ELF-1 (cell line): ENCODE measurements at places on chromosomes 1 and 21.

GRCh38 chr1:26607186-26607585 is 77.6 kb downstream of the RPS6KA1 start:
- DNase-seq: no peak

DNA sequence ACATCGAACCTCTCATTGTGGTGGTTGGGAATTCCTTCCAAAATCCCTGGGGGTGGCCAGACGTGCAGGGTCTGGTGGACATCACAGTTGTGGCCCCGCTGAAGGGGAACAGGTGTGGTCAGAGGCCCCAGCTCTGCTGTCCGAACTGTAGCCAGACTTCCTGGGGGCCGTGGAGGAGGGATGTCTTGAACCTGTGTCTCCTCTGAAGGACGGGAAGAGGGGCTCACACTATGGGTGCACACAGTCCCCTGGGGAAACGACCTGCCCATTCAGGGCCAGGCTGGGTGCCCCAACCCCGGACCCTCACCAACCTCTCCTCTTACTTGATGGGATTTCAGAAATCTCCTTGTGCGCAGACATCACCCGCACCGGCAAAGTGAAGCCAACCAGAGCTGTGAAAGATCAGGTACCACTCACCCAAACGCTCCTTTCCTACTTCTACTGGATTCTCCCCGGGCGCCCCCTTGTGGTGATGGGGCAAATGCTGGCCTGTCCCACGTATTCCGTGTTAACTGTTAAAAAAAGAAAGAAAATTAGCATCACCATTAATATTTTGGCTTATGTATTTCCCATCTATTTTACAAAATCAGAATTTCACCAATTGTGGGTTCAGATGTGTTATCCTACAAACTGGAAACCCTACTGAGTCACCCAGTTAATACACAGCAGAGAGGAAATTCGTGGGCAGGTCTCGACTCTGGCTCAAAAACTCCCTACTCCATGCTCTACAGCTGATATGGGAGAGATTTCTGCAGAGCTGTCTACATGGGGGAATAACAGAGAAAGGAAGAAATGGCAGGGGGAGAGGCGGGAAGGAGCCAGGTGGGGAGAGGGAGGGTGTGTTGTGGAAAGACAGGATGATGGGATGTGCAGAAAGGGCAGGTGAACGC is 28.1 kb downstream of the PADI4 start:
- DNase-seq: peak; percentile 66

DNA sequence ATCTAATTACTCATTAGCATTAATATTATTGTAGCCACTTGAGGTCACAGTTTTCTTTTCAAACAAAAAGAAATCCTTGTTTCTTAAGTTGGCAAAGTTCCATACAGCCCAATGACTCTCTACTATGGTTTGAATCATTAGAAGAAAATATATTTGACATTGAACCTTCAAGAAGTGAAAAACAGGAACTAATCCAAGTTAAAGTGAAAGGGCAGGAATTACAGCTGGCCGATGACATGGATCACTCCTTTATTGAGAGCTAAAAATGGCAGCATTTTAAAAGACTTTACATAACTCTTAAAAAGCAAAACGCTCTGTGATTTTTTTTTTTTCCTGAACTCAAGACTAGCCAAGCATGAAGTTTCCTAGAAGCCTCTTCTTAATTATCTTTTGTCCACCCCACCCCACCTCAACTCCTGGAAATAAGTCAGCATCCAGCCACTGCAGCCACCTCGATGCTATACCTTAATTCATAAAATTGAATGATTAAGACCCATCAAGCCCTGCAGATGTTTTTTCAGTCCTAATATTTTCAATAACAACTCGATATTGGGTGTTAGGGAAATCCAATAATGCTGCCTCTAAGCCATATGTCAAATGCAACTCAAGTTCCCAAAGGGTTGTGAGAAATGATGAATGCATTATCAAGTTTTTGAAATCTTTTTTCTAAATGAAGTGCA is 323.1 kb downstream of the HHIPL2 start:
- DNase-seq: no peak

DNA sequence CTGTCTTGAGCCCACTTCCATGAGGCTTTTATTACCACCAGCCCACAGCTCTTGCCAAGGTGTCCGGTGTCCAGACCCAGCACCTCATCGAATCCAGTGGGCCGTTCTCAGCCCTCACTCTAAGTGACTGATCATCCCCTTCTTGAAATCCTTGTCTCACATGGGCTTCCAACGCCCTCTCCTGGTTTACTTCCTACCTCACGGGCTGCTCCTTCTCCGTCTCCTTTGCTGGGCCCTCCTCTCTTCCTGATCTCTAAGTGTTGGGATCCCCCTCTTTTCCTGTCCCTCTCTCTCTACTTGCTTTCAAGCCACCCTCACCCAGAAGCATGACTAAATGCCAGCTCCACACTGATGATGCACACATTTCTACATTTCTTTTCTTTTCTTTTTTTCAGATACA is 9.0 kb upstream of the RHBG start:
- DNase-seq: peak; percentile 66

DNA sequence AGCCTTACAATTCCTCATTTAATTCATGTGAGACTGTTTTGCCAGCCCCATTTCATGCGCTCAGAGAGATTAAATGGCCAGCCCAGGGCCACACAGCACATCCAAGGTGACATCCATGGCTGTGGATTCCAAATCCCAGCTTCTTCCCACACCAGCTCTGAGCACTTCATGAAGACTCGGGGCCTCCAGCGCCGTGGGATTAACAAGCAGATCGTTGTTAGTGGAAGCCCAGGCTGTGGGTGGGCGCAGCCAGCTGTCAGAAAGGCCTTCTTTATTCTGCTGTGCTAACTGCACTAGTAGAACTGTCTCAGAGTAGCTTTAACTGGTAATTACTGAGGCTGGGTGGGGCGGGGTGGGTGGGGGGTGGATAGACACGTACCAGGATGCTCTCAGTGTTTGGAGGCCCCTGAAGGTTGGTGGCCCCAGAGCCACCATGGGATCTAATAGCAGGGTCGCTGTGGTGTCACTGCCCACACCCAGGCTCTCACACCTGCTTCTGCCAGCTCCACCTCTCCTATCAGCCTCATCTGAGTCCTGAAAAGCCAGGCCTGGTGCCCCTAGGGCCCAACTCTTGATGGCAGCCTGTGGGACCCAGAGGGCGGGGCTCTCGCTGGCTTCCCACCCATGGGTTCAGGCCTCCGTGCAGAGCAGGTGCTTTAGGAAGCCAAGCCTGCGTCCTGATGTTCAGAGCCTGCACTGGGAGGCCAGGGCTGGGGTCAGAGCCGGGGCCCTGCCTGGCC is 3.4 kb downstream of the BMP8A start:
- DNase-seq: no peak

DNA sequence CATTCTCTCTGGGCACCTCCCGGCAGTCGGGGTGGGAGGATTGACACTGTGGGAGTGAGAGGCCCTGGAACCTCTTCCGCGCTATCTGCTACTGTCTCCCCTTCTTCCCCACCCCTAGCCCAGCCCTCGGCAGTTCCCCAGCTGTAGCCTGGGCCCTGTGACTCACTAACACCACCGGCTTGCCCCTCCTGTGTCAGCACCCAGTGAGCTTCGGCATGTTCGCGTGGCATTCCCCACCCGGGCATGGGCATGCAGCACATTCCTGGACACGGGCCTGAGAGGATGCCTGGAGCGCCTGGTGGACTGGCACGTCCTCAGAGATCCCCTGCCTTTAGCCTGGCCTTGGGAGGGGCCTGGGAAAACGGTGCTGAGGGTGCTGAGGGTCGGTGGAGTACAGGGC is 1.3 kb downstream of the CDK18 start:
- no peak for DNase-seq

DNA sequence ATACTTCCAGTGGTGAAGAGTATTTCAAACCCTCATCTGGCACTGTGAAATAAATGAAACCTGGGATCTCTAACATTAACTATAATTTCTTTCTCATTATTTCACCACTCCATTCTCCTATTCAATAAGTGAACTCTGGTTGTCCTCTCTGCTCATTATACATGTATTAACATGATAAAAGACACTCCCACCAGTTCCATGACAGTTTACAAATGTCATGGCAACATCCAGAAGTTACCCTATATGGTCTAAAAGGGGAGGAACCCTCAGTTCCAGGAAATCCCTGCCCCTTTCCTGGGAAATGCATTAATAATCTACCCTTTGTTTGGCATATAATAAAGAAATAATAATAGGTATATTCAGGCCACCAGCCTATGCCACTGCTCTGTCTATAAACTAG is 62.7 kb upstream of the BRINP3 start:
- DNase-seq: no peak

- DNase-seq: no peak
Observed at GRCh38 chr21:39502631-39503030, 50.9 kb downstream of the SH3BGR start.

DNA sequence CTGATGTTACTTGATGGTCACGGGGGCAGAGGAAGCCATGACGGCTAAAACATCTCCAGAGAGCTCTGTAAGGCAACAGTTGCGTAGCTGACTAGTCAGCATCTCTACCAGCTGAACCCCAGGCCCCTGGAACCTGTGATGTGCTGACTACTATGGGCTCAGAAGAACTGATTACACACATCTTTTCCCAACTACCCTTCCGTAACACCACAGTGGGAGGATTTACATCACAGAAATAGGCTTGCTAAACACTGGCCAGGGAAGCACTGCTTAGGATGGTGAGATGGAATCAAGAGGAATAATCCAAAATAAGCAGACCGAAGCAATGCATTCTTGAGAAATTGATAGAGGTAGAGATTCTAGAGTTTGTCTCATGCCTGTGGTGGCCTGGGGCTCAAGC is 122.5 kb downstream of the SMYD2 start:
- DNase-seq: no peak

- DNase-seq: no peak
Observed at GRCh38 chr21:34615487-34615814, 538 bp upstream of the RCAN1 start.

GRCh38 chr1:66253330-66253921 is 280.5 kb upstream of the SGIP1 start:
- no peak for DNase-seq

GRCh38 chr21:41675574-41675973 is 91.3 kb downstream of the RIPK4 start:
- no peak for DNase-seq

DNA sequence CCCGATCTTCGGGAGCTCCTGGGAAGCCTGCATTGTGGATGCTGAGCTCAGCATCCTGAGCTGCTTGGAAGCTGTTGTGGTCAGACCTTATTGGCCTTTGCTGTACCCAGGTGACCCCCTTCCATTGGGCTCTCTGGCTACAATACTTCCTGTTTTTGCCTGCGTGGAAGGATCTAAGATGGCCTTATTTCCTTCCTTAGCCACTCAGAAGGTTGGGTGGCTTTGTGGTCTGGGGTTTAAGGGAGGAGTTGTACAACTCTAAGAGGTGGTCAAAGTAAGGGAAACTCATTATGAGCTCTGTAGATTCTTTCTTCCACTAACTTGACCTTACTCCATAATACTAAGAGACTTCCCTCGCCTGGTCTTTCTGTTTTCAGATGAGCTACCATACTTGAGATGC is 17.7 kb downstream of the PFKFB2 start:
- no peak for DNase-seq

- no peak for DNase-seq
Observed at GRCh38 chr21:20306836-20307235, 691.4 kb upstream of the NCAM2 start.

GRCh38 chr1:25640646-25641328 is 24.2 kb downstream of the MAN1C1 start:
- peak; percentile 74 for DNase-seq

DNA sequence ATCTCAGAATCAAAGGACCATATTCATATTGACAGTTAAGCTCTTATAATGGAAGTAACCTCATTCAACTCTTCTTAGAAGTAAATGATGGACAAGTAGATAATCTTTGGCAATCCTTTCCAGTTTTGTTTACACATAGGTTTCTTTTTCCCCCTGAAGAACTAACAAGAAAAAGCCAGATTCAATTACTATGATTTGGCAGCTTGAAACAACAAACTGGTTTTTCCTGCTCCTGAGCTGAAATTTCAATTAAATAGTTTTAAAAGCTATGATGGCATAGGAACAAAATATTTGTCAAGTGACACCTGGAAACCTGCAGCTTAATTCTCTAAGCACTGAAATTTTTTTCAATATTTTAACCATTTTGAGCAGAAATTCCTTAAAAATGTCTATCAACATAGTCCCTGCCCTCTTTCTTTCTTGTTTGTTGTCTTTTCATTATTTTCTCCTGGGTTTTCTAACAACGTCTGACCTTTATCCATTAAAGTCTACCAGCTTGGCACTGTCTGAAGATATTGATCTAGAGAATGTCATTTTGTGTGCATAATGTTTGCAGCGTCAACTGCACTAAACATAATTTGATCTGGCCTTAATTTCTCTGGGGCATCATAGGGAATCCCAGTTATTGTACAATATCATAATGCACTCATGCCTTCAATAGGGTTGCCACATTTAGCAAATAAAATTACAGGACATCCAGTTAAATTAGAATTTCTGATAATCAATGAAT is 4.0 kb upstream of the SLC35A3 start:
- no peak for DNase-seq

- DNase-seq: no peak
Observed at GRCh38 chr1:78009276-78009675, 4.5 kb downstream of the DNAJB4 start.

DNA sequence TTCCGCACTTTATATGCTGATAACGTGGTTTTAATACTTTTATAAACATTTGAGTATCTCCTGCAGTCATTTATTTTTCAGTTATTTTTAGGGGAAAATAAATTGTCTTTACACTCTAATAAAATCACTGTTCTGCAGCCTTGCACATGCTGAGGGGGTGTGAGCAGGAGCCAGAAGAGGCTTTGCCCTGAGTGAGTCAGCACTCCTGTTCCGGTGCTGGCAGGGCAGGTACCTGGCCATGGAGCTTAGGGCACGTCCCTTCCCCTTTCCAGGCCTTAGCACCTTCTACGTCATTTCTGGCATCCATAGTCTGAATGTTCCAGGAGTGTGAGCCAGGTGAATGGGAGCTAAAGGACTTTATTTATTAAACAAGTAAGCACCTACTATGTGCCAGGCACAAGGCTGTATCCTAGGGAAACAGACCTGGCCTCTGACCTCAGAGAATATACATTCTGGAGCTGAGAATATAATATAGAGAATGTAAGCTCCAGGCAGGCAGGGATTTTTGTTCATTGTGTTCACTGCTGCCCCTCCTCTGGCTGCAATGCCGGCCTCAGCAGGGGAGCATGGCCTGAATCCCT is 402.9 kb downstream of the PTPRU start:
- DNase-seq: no peak

DNA sequence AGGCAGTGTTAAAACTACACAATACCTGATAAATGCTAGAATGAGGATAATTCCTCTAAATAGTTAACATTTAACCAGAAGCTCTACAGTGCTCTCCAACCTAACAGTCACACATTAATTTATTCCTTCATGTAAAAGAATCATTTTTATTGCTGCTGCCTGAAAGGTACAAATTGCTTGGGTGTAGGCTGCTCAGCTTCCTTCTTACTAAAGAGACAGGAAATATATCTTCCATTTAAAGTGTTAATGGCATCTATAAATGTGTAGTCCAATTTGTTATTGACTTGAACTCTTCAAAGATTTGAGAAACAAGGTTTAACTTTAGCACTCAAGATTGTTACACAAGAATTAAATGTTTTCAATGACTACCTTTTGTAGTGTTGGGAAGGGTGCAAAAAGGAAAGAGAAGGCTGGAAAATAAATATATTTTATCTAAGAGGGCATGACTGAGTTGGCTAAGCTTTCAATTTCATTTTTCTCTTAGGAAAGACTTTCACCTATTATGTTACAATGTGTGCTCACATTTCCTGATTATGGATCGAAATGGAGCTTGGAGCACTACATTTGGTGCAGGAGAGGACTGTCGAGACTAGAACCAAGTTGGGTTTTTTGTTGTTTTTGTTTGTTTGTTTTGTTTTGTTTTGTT is 105.5 kb upstream of the CACYBP start:
- DNase-seq: no peak
